ENCODE measurements at places on chromosomes 16 and 17. TPM values are rescaled to one million over a fixed set of nuclear protein-coding genes. Genes with fewer than 3 reads are reported as not detected.
A peak's percentile ranks its signal among the peaks of the same experiment; 100 is the strongest.

The CES1 gene
- total RNA-seq = not detected

GRCh38 chr16:70658921-70659320 lies 12.6 kb downstream of the IL34 start:
- H3K36me3 ChIP-seq = peaks cover 30% of the 10 kb centered on the region
- no peak overlapping the region for H3K27ac ChIP-seq
- peaks cover 2% of the 10 kb centered on the region for H3K4me1 ChIP-seq
- H3K4me3 ChIP-seq = no peak overlapping the region
- no peak for DNase-seq

The CCL7 gene
- not detected for total RNA-seq

- peaks cover 10% of the 10 kb centered on the region for H3K4me1 ChIP-seq
- no peak overlapping the region for H3K4me3 ChIP-seq
- H3K36me3 ChIP-seq = no peaks in the 10 kb centered on the region
- no peaks in the 10 kb centered on the region for H3K27me3 ChIP-seq
- DNase-seq = peak; percentile 6
Observed at GRCh38 chr17:31534223-31534888, 142.9 kb downstream of the RAB11FIP4 start.

The FGF11 gene
- total RNA-seq = 2.1 TPM

- H3K36me3 ChIP-seq = peaks cover 14% of the 10 kb centered on the region
- no peak for DNase-seq
- H3K27me3 ChIP-seq = no peaks in the 10 kb centered on the region
- no peak overlapping the region for H3K27ac ChIP-seq
- no peak overlapping the region for H3K4me3 ChIP-seq
- H3K4me1 ChIP-seq = no peaks in the 10 kb centered on the region
Observed at GRCh38 chr16:11151885-11152629, 103.9 kb downstream of the SOCS1 start.

The ACSM5 gene
- total RNA-seq = 0.54 TPM

DNA sequence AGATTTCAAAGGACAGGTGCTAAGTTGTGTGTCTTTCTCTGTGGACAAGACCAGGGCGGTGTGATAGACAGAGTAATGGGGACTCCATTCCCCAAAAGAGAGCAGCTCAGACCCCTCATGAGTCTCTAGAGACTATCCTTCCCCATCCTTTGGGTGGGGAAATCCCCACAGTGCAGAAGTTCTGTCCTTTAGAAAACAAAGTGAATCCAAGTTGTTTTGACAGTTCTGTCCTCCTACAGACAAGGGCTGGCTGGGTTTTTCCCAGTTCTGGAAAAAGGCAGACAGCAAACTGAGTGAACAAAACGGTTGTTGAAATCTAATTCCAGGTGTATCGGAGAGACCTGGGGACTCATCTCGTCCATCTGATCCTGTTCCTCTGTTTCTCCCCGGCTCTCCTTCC lies 11.0 kb upstream of the HAS3 start:
- H3K27ac ChIP-seq = peak overlapping the region; percentile 50
- H3K4me1 ChIP-seq = no peaks in the 10 kb centered on the region
- DNase-seq = no peak
- H3K36me3 ChIP-seq = no peaks in the 10 kb centered on the region

DNA sequence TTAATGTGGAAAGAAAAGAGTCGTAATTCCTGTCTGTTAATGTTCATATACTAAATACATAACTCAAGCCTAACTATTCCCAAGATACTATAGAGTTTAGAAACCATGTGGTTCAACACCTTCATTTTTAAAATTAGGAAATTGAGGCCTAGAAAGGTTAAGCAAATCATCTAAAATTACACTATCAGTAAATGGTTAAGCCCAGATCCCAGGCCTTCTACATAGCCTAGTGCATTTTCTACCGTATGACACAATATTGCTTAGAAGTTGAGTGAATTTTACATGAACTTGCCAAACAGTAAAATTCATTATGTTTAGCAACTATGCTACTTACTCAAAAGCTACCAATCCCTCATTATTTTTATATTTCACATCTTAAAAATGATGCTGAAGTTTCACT lies 6.8 kb downstream of the NACA2 start:
- DNase-seq = no peak
- H3K27me3 ChIP-seq = no peaks in the 10 kb centered on the region
- H3K36me3 ChIP-seq = no peaks in the 10 kb centered on the region
- H3K4me1 ChIP-seq = no peaks in the 10 kb centered on the region
- H3K27ac ChIP-seq = no peak overlapping the region

The GGT6 gene
- total RNA-seq = not detected

- H3K27me3 ChIP-seq = no peaks in the 10 kb centered on the region
- peak within 1 kb of the TSS; percentile 94 for H3K4me3 ChIP-seq
- peak within 1 kb of the TSS; percentile 86 for H3K27ac ChIP-seq
- H3K36me3 ChIP-seq = no peaks in the 10 kb centered on the region
- DNase-seq = no peak
Observed at GRCh38 chr17:17042384-17042736, at the start of gene MPRIP. Gene MPRIP (plus strand): TSS chr17:17042457. CDS start chr17:17042849, 392 bp downstream.

The IRX3 gene
- total RNA-seq = 17.6 TPM

DNA sequence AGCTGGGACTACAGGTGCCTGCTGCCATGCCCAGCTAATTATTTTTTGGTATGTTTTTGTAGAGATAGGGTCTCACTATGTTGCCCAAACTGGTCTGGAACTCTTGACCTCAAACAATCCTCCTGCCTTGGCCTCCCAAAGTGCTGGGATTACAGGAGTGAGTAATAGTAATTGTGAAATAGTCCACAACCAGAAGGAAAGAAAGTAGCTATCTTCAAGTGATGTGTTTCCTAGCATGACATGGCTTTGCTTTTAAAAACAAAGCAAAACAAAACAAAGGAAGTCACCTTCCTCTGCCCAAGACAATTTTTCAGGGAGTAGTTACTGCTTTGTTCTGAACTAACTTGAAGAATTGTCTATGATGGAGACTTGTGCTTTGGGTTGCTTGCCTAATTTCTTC lies 27.0 kb downstream of the ATP6V0A1 start:
- H3K4me3 ChIP-seq = no peak overlapping the region
- H3K27ac ChIP-seq = no peak overlapping the region
- H3K27me3 ChIP-seq = no peaks in the 10 kb centered on the region
- peaks cover 92% of the 10 kb centered on the region for H3K36me3 ChIP-seq

DNA sequence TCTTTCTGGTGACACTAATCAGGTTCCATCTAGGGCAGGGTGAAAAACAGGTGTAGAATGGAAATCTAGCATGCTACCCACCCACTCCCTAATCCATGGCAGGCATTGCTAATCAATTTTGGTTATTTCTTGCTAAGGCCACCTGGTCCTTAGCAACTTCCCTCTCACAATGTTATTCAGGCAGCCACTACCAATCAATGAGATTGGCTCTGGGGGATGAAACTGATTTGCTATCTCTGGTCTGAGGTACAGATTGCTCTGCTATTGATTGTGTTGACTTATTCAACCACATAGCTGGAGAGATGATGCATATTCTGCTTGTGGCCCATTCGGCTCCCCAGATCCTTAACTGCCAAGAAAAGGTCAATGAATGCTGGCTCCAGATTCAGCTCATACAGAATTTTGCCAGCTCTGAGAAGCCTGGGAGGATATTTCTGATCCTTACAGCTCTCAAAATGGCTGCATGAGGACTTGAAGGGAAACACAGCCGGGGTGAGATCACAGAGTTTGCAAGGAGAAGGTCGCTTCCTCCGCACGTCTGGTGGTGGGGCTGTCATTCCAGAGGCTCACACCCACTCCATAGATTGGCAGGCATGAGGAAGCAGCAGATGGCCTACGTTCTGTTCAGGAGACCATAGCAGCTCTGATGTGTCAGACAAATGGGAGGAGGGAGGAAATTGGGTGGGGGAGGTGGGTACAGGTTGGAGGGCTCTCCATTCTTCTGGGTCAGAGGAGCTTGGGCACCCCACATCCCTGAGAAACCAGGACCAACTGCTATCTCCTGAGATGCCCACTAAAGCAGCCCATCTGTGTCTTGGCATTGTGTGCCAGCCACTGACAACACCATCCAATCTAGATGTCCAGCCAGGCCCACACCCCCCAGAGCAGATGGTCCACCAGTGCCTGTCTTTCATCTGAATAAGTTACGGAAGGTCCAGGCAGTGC lies 22.3 kb downstream of the SEZ6 start:
- no peak for DNase-seq
- no peaks in the 10 kb centered on the region for H3K4me1 ChIP-seq
- peaks cover 6% of the 10 kb centered on the region for H3K27me3 ChIP-seq
- H3K27ac ChIP-seq = no peak overlapping the region
- no peaks in the 10 kb centered on the region for H3K36me3 ChIP-seq
- no peak overlapping the region for H3K4me3 ChIP-seq

DNA sequence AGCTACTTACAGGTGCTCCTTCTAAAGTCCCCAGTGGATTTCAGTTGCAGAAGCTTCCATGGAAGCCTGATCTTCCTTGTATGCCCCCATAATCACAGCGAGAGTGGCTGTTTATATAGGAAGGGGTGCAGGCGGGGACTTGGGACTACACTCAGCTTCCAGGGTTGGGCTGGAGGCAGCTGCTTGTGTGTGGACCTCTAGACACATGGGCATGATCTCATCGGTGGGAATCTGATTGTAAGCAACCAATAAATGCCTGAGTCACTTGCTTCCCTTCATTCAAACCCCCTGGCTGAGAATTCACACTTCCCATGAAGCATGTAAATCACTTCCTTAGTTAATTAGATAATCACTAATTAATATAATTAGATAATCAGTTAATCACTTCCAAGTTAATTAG lies 1.0 kb upstream of the KRT20 start:
- no peak overlapping the region for H3K4me3 ChIP-seq
- peaks cover 23% of the 10 kb centered on the region for H3K27me3 ChIP-seq
- H3K27ac ChIP-seq = no peak overlapping the region

DNA sequence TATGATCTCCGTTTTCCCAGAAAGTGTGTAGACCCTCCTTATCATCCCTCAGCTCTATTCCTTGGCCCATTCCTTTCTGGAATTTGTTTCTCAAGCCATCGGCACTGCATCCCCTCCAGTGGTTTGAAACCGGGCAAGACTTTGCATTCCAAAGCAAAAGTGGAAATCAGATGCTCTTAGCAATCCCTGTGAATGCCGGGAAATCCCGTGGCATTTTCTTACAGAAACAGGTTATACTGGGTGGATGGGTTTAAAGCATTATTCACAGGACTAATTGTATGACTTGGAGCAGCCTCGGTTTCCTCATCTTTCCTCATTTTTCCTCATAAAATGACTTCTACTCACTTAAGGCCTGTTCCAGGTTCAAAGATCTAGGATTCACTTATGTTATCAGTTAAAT lies 52.0 kb downstream of the MAP2K6 start:
- DNase-seq = no peak
- H3K36me3 ChIP-seq = no peaks in the 10 kb centered on the region
- H3K27me3 ChIP-seq = no peaks in the 10 kb centered on the region
- peaks cover 10% of the 10 kb centered on the region for H3K4me1 ChIP-seq
- no peak overlapping the region for H3K4me3 ChIP-seq

DNA sequence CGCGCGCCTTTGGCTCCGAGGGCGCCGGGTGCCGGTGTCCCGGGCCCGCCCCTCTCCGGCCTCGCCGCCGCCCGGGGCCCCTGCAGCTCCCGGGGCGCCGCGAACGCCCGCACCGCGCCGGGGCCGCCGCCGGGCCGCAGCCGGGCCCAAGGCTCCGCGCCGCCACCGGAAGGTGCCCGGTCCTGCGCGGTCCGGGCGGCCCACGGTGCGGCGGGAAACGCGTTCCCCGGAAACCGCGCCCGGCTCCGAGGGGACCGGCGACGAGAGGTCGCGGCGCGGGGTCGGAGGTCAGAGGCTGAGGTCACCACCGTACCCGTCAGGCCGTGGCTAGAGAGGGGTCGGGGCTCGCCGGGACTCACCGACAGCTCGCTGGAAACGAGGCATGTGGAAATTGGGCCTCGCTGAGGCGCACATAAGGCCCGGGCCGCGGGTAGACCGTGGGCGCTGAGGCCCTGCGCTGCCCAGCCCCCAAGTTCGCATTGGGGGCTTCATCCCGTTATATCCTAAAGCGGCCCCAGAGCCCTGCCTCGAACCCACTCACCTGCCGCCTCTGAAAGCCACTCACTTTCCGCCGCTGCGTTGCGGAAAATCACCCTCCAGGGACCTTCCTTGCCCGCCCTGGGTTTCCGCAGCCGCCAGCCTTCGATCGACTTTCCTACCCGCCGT lies at the start of gene DUS1L:
DUS1L (minus strand) TSS at position 167 of the 666 bp plus-strand sequence. CDS start 745 bp downstream, outside the sequence.
- H3K4me3 ChIP-seq = peak within 1 kb of the TSS; percentile 70
- H3K27me3 ChIP-seq = no peaks in the 10 kb centered on the region
- no peaks in the 10 kb centered on the region for H3K4me1 ChIP-seq
- peaks cover 7% of the 10 kb centered on the region for H3K36me3 ChIP-seq
- peak; percentile 45 for DNase-seq

- H3K27me3 ChIP-seq = no peaks in the 10 kb centered on the region
- no peak overlapping the region for H3K4me3 ChIP-seq
- no peak for DNase-seq
Observed at GRCh38 chr17:71869841-71870545, 250.8 kb upstream of the SOX9 start.

DNA sequence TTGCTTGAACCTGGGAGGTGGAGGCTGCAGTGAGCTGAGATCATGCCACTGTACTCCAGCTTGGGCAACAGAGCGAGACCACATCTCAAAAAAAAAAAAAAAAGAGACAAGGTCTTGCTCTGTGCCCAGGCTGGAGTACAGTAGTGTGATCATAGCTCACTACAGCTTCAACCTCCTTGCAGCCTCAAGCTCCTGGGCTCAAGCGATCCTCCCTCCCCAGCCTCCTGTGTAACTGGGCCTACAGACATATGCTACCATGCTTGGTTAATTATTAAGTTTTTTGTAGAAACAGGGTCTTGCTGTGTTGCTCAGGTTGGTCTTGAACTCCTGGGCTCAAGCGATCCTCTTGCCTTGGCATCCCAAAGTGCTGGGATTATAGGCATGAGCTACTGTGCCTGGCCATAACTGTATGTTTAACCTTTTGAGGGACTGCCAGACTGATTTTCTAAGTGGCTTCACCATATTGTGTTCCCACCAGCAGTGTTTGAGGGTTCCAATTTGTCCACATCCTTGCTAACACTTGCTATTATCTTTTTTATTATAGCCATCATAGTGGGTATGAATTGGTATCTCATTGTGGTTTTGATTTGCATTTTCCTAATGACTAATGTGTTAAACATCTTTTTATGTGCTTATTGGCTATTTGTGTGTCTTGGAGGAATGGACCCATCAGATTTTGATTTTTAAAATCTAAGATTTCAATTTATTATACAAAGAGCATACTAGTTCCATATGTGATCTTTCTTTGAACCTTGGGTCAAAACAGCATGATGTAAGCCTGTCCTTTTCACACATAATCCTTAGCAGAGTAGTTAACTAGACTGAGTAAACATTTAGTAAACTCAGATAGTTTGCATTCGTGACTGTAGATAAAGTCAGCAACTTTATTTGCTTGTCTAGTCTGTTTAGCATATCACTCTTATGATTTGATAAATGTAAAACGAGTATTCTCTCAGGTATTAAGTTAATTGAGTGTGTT lies 38.1 kb upstream of the KPNB1 start:
- no peaks in the 10 kb centered on the region for H3K27me3 ChIP-seq
- peaks cover 25% of the 10 kb centered on the region for H3K4me1 ChIP-seq
- peaks cover 85% of the 10 kb centered on the region for H3K36me3 ChIP-seq

GRCh38 chr16:9014389-9014788 lies 50.7 kb upstream of the USP7 start:
- DNase-seq = no peak
- no peaks in the 10 kb centered on the region for H3K27me3 ChIP-seq
- H3K4me1 ChIP-seq = no peaks in the 10 kb centered on the region
- H3K27ac ChIP-seq = no peak overlapping the region

- peak; percentile 29 for DNase-seq
- no peaks in the 10 kb centered on the region for H3K36me3 ChIP-seq
- H3K27me3 ChIP-seq = no peaks in the 10 kb centered on the region
- no peak overlapping the region for H3K27ac ChIP-seq
- H3K4me3 ChIP-seq = no peak overlapping the region
- H3K4me1 ChIP-seq = peaks cover 34% of the 10 kb centered on the region
Observed at GRCh38 chr16:55500530-55501011, 8.3 kb upstream of the LPCAT2 start.

Measured in MCF 10A (cell line).